ENCODE measurements at places on chromosomes 4 and X.

- no peak for DNase-seq
Measured at GRCh38 chr4:7368296-7368695, 66.4 kb downstream of the PSAPL1 start.

DNA sequence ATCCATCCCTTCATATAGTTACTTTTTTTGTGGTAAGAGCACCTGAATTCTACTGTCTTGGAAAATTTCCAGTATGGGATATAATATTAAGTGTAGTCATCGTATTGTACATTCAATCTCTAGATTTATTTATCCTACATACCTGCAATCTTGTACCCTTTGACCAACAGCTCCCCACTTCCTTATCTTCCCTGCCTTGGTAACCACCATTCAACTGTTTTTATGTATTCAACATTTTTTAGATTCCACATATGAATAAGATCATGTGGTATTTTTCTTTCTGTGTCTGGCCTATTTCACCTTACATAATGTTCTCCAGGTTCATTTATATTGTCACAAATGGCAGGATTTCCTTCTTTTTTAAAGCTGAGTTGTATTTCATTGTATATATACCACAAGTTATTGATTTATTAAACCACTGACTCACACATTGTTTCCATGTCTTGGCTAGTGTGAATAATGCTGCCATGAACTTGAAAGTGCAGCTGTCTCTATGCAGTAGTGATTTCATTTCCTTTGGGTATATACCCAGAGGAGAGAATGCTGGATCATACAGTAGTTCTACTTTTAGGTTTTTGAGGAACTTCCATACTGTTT, 572.5 kb downstream of the MAGEB5 start:
- no peak for DNase-seq

DNA sequence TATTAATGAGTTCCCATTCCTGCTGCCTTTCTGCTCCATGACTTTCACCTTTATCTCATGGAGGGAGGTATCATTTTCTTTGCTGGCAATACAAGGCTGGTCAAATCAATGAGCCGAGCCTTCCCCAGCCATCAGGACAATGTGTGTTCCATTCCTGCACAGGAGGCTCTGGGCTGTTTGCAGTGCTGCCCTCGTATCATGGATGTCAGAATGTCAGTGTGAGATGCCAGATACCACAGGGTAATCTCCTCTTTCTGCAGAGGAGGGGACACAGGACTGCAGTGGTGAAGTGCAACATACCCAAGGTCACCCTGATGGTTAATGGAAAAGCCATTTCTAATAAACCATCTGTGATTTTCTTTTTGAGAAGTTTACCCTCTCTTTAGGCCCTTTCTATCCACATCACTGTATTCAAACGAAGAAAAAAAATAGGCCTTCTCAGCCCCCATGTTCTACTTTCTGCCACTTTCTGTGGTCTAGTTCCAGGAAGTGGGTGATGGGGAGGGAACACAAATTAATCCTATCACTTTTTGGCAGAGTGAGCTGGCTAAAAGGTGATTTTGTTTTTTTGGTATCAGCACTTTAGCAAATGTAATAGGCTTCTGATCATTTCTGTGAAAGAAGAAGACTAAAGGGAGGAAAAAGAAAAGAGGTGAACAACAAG, 490.2 kb upstream of the BOD1L1 start:
- DNase-seq = no peak

DNA sequence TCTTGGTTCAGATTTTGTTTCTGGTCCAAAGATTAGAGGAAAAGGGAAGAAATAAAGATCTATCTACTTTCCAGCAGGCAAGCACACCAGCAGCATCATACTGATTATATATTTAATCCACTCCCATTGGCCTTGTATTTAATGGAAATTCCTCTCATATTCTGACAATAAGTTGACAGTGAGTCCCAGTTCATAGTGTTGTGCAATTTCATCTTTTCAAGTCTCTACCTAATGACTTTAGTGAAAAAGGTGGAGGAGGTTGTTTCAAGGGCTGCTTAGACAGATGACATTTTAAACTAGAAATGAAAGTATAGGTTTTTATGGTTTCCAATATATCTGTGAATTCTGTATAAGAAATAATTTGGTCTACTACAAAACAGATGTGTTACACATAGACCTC, 298.6 kb downstream of the PABPC4L start:
- DNase-seq = no peak

DNA sequence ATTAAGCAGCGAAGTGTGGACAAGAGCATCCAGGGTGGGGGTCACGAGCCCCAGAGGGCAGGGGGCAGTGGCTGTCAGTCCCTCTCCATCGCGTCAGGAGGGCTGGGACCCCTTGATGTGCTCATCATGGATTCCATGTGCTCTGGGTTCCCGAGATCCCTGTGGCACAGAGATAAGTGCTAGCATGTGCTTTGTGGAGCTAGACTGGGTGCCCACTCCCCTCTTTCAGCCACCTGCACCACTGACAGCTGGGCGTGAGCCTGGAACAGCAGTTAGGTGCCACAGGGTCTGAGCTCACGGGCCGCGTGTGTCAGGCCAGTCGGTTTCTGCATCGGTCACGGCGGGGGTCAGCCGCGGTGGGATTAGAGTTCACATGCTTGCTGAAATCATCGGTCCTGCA, 24.3 kb downstream of the CPZ start:
- DNase-seq = no peak

GRCh38 chrX:110043506-110043905, 40.6 kb downstream of the TMEM164 start:
- no peak for DNase-seq

DNA sequence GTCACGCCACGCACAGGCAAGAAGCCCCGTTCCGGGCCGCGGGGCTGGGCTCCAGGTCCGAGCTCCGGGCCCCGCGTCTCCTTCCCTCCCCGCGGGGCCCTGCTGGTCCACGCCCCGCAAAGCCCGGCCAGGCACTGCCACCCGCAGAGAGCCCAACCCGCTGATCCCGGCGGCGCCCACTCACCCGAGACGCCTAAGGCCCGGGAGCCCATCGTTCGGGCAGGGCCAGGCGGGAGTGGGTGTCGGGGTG, 870 bp downstream of the PDZD4 start:
- DNase-seq = no peak

- DNase-seq = no peak
Measured at GRCh38 chr4:174358829-174359228, 75.1 kb downstream of the CEP44 start.

DNA sequence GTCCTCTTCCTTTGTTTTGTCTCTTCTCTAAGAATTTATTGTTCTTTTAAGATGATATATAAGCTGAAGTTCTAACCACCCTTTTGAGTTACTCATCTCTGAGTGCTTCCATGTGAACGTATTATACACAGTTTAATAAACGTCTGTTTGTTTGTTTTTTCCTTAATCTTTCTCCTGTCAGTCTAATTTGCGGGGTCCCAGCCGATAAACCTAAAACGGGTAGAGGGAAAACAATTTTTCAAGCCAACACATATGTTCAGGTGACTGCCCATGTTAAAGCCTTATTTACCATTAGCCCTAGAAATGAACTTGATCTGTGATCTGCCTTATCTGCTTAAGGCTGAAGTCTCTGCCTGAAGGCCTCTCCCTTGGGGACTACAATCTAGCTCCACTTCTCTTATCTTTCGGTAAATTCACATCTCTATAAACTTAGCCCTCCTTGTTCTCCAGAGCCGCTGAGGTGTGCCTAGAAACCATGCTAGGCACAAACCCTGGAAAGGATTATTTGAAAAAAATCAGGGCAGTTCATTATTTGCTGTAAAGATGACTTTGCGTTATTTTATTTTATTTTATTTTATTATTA, 158.8 kb downstream of the CAMK2D start:
- DNase-seq = no peak

- DNase-seq = no peak
Measured at GRCh38 chrX:149205081-149205480, 300.0 kb downstream of the IDS start.

DNA sequence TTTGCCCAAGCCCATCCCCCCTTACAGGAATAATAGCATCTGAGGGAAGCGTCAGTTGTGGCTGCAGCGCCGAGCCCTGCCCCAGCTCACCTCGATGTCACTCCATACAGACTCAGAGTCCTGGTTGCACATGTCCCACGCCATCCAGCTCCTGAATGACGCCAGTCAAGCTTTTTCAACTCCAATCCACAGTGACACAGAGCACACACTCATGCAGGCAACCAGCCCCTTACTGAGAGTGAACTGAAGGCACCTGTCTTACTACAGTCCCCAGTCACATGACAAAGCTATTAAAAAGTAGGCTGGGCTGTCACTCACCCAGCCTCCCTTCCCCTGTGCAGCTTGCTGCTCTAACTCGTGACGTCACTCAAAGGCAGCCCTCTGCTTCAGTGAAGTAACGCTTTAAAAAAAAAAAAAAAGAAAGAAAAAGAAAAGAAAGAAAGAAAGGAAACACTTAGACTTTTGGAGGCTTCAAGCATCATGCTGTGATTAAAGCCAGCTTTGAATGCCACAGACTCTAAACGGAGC, at the start of gene PPARGC1A:
Gene PPARGC1A, minus strand, starts transcription at position 234 of the 528 bp plus-strand sequence. Its CDS starts 90 bp downstream, at position 144.
- peak; percentile 62 for DNase-seq

GRCh38 chrX:78548012-78548411, 111.1 kb downstream of the RTL3 start:
- no peak for DNase-seq

- DNase-seq = no peak
Measured at GRCh38 chrX:72130762-72131250, 909 bp downstream of the RTL5 start.

- DNase-seq = no peak
Measured at GRCh38 chr4:17138847-17139246, 240.4 kb upstream of the LDB2 start.

- DNase-seq = no peak
Measured at GRCh38 chrX:118347131-118347530, 1.2 kb downstream of the WDR44 start.

- no peak for DNase-seq
Measured at GRCh38 chr4:140109737-140110136, 44.2 kb downstream of the MAML3 start.

DNA sequence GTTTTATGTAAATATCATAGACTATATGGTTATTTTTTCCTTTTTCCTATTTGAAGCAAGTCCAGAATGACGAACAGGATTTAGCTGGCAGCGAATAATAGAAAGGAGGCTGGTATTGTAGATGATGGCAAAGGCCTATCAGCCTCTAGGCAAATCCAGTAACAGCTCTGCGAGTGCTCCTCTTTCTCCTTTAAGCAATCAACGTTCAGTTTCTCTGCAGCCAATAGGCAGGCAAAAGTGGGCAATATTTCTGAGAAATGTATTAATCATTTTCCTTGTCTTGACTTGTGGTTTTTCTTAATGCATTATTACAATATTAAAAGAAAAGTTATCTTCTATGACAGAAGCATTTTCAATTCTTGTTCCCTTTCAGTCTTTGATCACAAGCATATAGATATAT, 183.3 kb downstream of the SH3KBP1 start:
- DNase-seq = no peak

DNA sequence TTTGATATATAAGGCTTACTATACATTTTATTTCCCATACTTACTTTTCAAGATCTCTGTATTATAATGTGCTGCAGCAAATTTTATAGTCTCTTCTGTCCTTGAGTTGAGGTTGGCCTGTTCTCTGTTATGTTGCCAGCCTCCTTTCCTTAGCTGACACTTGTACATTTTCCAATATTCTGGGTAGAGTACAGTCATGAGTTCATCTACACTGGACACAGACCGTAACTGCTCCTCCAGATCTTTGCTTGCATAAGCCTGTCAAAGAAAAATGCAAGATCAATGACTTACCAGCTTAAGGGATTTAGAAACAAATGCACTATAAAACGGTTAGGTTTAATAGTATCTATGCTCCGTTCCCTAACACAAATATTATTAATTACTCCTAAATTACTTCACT, 63.2 kb downstream of the VEGFC start:
- DNase-seq = no peak

DNA sequence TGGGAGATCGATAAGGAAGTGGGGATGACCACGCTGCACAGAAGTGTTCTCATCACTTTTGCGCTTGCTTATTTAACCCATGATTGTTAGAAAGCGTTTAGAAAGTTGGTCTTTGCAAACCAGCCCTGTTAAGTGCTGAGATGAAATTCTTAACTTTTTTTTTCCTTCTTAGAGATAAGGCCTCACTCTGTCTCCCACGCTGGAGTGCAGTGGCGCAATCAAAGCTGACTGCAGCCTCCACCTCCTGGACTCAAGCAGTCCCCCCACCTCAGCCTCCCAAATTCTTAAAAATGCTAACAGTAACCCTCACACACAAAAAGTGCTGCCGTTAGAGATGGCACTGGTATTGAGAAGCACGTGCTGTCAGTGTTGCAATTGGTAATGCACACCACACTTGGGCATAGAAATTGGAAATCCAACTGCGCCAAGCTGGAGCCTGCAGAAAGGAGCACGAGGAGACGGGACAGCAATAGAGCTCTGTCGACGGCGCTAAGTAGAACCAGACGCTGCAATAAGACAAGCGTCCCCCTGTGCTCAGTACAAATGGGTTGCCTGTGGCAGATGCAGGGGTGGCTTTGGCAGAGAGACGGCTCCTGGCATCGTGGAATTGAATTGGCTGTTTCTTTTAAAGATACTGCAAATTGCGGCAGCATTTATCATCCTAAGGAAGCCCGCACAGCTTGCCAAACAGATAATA, 113.4 kb downstream of the TBL1X start:
- DNase-seq = no peak

- DNase-seq = no peak
Measured at GRCh38 chr4:36209941-36210649, 34.2 kb downstream of the ARAP2 start.

DNA sequence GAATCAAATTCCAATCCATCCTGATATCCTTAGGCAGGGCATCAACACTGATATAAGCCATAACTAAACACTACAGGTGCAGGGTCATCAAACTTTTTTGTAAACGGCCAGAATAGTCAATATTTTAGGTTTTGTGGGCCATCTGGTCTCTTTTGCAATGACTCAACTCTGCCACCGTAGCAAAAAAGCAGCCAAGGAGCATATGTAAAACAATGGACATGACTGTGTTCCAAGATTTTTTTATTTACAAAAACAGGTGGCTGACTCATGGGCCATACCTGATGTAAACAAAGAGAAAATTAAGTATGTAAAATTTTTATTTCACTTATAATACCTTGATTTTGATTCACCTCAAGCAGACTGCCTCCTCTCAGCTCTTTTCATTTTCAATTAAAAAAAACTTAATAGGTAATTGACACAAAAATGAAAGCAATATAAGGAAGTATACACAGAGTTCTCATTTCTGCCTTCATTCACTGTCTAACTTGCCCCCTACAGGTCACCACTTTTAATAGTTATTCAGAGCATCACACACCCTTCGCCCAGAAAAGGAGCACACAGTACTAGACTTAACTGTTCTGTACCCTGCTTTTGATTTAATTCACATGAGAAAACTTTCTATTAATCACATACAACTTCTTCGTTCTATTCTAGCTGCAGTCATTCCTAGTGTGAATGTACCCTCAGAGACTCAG, 35.3 kb upstream of the GPM6B start:
- no peak for DNase-seq
